ENCODE measurements at places on chromosomes 1 and 21.

DNA sequence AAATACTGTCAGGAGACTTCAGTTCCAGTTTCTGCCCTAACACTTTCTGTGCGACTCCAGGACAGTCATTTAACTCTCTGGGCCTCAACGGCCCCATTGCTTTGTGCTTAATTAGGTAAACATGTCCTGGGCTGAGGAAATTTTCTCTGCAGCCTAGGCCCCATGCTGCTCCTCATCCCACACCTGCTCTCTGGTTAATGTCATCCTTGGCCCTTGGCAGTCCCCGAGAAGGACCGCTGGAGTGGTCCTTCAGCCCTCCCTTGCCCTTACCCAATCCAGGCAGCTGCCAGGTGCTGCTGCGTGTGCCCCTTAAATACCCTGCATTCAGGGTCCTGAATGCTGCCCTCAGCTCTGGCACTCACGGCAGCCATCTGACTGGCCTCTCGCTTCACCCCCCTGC is 18.7 kb downstream of the UBL4B start:
- DNase-seq: no peak

GRCh38 chr1:172863031-172863430 is 187.7 kb downstream of the TNFSF18 start:
- DNase-seq: no peak

DNA sequence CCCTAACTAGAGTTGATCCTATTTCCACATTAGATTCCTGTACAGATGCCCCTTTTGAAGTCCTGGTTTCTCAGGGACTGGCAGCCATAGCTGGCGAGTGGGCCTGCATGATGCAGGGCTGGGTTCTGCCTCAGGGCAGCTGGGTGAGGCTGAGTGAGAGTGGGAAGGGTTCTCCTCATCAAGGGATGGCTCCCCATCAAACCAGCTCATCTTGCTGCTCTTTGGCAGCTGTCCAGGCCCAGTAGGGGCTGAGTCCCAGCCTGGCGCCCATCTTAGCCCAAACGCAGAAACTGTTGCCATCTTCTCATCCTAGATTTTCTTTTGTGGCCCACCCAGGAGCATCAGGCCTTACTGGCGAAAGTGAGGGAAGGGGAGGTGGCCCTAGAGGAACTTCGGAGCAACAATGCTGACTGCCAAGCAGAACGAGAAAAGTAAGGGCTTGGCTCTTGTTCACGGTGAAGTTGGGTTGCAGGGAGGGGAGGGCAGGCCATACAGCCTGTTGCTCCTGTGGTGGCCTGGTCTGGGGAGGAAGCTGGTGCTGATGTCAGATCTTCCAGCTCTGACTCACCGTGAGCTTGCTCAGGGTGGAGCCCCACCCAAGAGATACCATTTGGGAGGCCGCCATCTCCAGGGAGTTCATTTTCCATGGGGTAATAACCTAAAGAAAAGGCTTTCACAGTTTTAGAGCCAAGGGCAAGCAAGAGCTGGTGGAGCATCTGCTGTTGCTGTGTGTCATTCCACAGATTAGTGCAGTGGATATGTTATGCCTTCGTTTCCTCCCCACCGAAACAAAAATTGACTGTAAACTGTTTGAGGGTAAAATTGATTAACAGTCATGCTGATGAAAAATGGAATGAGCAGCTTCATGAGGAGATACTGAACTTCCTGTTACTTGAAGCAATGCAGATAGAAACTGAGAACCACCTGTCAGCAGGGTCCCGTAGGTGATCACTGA is 34.7 kb downstream of the TUFT1 start:
- no peak for DNase-seq

- DNase-seq: no peak
Measured at GRCh38 chr1:67850151-67850551, 16.9 kb upstream of the GNG12 start.

GRCh38 chr1:169329383-169329782 is 38.2 kb downstream of the NME7 start:
- DNase-seq: no peak

DNA sequence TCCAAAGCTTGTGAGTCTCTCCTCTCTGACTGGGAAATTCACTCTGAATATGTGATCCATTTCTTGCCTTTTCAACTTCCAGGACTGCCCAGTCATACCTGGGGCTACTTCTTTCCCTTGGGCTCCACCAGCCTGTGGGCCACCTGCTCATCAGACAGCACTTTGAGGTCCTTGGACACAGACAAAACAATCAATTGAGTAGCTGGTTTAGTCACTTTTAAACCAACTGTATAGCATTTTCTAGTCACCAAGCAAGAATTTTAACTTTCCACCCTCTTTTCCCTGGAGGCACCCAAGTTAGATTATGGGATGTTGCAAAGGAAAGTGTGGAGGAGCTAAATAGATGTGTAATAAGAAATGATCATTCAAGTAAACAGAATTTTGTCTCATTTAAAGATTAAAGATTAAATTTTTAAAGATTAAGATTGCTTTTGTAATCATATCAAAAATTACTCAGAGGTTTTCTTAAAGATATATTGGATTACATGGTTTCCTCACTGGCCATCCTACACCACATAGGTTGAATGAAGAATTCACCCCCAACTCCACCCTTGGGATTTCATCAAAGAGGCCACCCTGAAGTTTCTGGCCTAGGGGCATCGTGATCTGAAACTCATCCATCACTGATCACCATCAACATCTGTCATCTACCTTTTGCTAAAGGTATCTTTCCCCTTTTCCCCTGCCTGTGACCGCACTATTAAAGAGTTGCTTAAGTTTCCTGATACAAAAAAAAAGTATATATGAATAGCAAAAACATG is 219.2 kb upstream of the NR5A2 start:
- DNase-seq: no peak

DNA sequence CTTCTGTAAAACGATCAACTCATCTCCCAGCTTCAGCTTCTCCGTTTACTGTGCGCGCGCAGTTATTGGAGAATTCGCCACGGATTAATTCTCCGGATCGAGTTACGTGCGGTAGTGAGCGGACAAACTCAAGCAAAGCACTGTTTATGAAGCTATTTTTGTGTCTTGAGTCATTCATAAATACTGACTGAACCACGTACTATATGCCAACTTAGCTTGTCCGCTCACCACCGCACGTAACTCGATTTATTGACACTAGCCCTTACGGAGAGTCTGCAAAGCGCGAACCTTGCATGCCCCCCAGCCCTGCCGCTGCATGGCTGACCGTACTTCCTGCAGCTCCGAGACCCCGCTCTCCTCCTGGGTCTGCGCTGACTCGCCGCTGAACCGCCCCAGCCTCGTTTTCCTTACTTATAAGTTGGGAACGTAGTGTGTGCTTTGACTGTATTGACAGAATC is 773 bp downstream of the CHD1L start:
- no peak for DNase-seq

GRCh38 chr1:3137111-3138100 is 68.4 kb downstream of the PRDM16 start:
- DNase-seq: no peak

DNA sequence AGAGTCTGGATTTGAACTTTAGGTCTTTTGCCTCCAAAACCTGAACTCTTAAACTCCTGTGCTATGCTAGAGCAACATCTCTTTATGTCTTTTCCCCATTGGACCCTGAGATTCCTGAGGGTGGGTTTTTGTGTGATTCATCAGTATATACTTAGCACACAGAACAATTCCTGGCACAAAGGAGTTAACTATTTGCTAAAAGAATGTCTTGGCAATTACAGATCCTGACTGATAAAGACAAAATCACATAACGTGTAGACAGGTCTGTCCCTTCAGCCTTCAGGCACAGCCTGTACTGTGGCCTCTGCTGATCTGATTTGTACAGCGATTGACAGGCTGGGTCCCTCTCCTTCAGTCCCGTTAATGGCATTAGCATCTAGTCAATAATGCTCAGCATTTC is 162.4 kb upstream of the BEND5 start:
- no peak for DNase-seq

DNA sequence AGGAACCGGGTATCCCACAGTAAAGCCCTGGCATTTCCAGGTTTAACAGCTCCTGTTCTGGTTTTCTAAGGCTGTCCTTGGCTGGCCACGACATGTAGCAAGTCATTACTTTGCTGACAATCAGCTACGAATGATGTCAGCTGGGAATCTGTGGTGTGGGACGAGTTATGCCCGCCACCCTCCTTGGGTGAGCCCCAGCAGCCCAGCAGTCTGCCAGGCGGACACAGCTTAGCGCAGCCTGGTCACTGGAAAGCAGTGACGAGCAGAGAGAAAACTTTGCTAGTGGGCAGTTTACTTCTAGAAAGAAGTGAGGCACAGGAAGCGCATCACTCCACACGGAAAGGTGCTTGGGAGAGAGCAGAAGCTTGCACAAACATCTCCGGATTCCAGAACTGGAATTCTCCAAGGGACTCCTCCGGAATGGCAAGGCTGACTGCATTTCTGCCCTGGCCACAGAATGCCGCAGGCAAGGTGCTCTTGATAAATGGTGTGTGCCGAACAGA is 15.5 kb upstream of the ZNF436 start:
- no peak for DNase-seq

- DNase-seq: no peak
Measured at GRCh38 chr1:65170511-65171142, 22.6 kb downstream of the AK4 start.

DNA sequence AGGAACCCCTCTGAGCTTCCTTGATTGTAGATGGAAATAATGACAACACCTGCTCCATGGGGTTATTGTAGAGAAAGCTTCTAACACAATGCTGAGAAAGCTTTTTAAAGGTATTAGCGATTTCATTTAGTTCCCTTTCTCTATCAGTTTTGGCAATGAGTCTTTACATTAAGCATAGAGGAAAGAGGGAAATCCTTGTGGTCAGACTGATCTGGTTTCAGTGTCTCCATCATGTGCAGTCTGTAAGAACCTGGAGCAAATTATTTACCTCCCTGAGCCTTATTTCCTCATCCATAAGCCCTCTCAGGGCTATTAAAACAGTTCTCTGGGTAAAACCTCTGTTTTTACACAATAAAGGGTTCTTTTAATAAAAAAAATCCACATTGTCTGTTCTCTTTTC is 87.5 kb downstream of the FGGY start:
- no peak for DNase-seq

DNA sequence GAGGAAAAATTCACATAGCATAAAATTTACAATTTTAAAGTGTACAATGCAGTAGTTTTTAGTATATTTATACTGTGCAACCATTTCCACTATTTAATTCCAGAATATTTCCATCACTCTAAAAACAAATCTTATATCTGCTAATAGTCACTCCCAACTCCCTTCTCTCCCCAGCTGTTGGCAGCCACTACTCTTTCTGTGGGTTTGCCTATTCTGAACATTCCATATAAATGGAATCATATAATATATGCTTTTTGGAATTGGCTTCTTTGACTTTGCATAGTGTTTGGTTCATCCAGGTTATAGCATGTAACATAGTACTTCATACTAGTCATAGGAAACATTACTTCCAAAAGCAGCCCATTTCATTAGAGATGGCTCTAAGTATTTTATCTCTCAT is 25.0 kb upstream of the TMEM39B start:
- DNase-seq: no peak

GRCh38 chr1:5477716-5478115 is 514.5 kb downstream of the NPHP4 start:
- no peak for DNase-seq

DNA sequence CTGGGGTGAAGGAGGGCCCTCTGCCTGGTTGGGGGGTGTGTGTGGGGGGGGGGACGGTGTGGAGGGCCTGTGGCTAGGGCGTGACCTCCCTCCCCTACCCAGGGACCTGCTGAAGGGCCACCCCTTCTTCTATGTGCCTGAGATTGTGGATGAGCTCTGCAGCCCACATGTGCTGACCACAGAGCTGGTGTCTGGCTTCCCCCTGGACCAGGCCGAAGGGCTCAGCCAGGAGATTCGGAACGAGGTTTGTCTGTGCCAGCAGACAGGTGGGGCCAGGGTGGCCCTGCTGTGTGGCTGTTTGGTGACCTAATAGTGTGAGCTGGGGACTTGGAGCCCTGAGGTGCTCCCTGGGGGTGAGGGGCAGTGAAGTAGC is 43.9 kb downstream of the COQ8A start:
- DNase-seq: no peak

- no peak for DNase-seq
Measured at GRCh38 chr21:42688841-42689371, 35.5 kb downstream of the PDE9A start.

- no peak for DNase-seq
Measured at GRCh38 chr1:2459757-2460156, 16.3 kb upstream of the PLCH2 start.

GRCh38 chr1:167532964-167533824 is 14.9 kb upstream of the CD247 start:
- no peak for DNase-seq

DNA sequence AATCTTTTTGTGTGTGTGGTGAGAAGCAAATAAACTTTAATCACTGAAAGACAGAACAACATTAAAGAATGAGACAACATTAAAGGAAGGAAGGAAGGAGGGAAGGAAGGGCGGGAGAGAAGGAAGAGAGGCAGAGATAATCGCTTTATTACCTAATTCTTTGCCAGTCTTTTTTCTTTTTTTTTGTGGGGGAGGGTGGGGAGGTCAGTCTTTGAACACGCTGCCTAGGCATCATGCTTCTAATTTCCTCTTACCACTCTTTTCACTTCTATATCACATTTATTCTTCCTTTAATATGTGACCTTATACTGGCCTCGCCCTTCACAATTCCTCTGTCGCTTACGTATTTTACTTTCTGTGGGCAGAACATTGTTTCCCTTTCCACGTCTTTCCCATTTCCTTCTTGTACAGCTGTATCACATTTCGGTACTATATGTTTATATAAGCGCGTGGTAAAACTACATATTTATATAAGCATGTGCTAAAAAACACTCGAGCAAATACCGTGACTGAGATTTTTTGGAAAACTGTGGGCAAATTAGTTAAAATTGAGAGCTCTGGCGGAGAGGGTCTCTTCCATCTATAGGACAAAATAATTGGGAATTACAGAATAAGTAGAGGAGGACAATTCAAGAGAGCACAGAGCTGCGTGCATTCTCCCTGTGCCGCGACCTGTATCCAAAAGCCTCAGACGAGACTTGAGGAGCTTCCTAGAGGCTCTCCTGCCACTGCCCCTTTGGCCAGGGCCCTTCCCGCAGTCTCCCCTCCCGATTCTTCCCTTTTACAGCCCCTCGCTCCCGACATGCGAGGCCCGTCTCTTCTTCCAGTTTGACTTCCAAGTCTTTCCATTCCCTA is 823 bp upstream of the PRKAA2 start:
- no peak for DNase-seq

DNA sequence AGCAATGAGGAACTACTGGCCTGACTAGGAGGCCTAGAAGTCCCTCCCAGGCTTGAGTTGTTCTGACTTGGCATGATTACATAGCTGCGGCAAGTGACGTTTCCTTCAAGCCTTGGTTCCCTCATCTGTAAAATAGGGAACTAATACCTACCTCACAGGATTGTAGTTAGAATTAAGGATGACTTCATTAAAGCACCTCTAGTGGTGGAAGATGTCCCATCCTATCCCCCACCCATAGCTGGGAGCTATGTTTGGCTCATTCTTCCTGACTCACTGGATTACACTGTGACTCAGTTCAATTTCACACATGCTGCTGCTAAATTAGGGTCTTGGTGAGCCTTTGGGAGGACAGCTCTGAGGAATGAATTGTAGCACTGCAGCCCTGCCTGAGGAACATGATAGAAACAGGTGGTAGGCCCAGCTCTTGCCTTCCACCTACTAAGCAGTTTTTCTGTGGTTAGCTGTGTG is 6.0 kb upstream of the SHISA4 start:
- DNase-seq: no peak

- no peak for DNase-seq
Measured at GRCh38 chr1:211370669-211371068, 44.0 kb downstream of the TRAF5 start.
